ENCODE measurements at places on chromosomes 1 and 21. TPM values are rescaled to one million over a fixed set of nuclear protein-coding genes. Genes with fewer than 3 reads are reported as not detected.

Gene MAP10
- total RNA-seq: 2.5 TPM

Gene DSCAM
- total RNA-seq: not detected

Gene S100A2
- total RNA-seq: 1.9 TPM

Gene CCDC17
- 1.4 TPM for total RNA-seq

Gene STIL
- total RNA-seq: 0.44 TPM

Gene KIAA1614
- 5.8 TPM for total RNA-seq

Gene PDC
- total RNA-seq: not detected

Gene TAGLN2
- total RNA-seq: 83.6 TPM

Gene ROR1
- total RNA-seq: 12.6 TPM

Gene PTTG1IP
- 188 TPM for total RNA-seq

- no peak for DNase-seq
- no peaks in the 10 kb centered on the region for H3K4me1 ChIP-seq
- H3K36me3 ChIP-seq: no peaks in the 10 kb centered on the region
- H3K27me3 ChIP-seq: no peaks in the 10 kb centered on the region
- no peak overlapping the region for H3K4me3 ChIP-seq
Measured at GRCh38 chr21:20551939-20552338, 446.3 kb upstream of the NCAM2 start.

DNA sequence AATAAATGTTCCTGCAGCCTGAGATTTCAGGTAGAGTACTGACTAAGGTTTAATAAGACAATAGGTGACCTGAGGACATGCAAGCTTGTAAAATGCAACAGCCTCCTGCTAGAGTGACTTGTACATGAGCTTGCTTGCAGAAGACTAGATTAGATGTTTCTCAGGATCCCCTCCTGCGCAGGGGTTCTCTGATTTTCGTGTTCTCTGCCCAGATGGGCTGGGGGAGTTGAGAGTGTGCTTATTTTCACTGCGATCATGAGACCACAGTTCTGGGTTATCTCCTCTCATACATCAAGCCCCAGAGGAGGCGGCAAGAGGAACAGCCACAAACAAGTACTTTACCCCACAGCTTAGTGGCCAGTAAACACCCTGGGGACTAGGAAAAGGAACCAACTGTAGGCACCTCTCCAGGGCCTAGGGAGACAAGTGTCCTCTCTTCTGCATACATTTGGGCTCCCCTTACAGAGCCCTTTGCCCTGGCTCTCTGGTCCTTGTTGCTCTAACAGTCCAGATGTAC, 8.0 kb downstream of the TMEM81 start:
- no peaks in the 10 kb centered on the region for H3K27me3 ChIP-seq
- H3K27ac ChIP-seq: no peak overlapping the region

- no peak overlapping the region for H3K4me3 ChIP-seq
- H3K4me1 ChIP-seq: peaks cover 35% of the 10 kb centered on the region
- no peak overlapping the region for H3K27ac ChIP-seq
- no peaks in the 10 kb centered on the region for H3K27me3 ChIP-seq
- DNase-seq: no peak
Measured at GRCh38 chr1:225565847-225566246, 87.1 kb downstream of the ENAH start.

GRCh38 chr1:50105433-50105832, 3.3 kb upstream of the ELAVL4 start:
- H3K27me3 ChIP-seq: peaks cover 32% of the 10 kb centered on the region
- H3K27ac ChIP-seq: no peak overlapping the region
- no peaks in the 10 kb centered on the region for H3K36me3 ChIP-seq
- H3K4me3 ChIP-seq: no peak overlapping the region
- no peaks in the 10 kb centered on the region for H3K4me1 ChIP-seq
- no peak for DNase-seq

DNA sequence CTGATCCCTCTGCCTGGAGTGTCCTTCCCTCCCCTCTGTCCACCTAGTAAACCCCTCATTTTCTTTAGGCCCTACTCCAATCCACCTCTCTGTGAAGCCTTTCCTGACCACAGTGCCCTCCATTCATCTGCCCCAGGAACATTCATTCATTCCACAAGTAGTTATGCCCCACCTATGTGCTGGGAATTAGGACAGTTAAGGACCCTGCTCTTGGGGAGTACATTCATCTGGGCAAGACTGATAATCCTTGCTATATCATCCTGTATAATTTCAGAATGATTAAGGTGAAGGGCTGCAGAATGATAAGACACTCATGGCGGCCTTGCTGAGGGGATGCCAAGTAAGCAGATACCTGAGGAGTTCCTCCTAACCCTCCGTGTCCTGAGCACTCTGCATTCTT, 10.3 kb upstream of the FAM20B start:
- H3K4me3 ChIP-seq: no peak overlapping the region
- peaks cover 5% of the 10 kb centered on the region for H3K4me1 ChIP-seq
- H3K36me3 ChIP-seq: no peaks in the 10 kb centered on the region
- no peak for DNase-seq
- no peak overlapping the region for H3K27ac ChIP-seq
- no peaks in the 10 kb centered on the region for H3K27me3 ChIP-seq

GRCh38 chr1:153907134-153907533, 15.6 kb downstream of the GATAD2B start:
- no peak for DNase-seq
- H3K4me1 ChIP-seq: peaks cover 6% of the 10 kb centered on the region
- H3K36me3 ChIP-seq: no peaks in the 10 kb centered on the region
- no peaks in the 10 kb centered on the region for H3K27me3 ChIP-seq
- H3K27ac ChIP-seq: no peak overlapping the region

- DNase-seq: no peak
- H3K4me3 ChIP-seq: no peak overlapping the region
- no peaks in the 10 kb centered on the region for H3K36me3 ChIP-seq
- no peaks in the 10 kb centered on the region for H3K4me1 ChIP-seq
- no peak overlapping the region for H3K27ac ChIP-seq
- H3K27me3 ChIP-seq: no peaks in the 10 kb centered on the region
Measured at GRCh38 chr1:101971304-101971703, 25.4 kb downstream of the OLFM3 start.

Data from heart right ventricle (tissue), 16 donors.